ENCODE measurements at places on chromosomes 2 and 18.
A peak's percentile ranks its signal among the peaks of the same experiment; 100 is the strongest.

GRCh38 chr2:208529796-208530195 is 123.2 kb downstream of the PTH2R start:
- DNase-seq: no peak

DNA sequence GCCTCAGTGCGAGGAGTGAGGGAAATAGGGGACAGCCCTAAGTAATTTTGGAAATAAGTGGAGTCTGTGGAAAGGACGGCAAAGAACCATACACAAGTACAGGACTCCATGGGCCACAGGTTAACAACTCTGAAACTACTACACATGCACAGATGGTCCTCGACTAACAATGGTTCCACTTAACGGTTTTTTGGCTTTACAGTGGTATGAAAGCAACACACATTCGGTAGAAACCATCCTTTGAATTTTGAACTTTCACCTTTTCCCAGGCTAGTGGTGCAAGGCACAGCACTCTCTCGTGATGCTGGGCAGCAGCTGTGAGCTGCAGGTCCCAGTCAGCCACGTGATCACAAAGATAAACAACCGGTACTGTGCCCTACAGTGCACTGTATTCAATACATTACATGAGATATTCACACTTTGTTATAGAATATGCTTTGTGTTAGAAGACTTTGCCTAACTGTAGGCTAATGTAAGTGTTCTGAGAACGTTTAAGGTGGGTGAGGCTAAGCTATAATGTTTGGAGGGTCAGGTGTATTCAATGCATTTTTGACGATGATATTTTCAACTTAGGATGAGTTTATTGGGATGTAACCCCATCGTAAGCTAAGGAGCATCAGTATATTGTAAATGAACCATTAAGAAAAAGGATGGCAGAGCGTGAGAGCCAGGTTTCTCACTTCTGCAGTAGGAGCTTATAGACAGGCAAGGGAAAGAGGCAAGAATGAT is 44.6 kb downstream of the TBC1D8 start:
- no peak for DNase-seq

DNA sequence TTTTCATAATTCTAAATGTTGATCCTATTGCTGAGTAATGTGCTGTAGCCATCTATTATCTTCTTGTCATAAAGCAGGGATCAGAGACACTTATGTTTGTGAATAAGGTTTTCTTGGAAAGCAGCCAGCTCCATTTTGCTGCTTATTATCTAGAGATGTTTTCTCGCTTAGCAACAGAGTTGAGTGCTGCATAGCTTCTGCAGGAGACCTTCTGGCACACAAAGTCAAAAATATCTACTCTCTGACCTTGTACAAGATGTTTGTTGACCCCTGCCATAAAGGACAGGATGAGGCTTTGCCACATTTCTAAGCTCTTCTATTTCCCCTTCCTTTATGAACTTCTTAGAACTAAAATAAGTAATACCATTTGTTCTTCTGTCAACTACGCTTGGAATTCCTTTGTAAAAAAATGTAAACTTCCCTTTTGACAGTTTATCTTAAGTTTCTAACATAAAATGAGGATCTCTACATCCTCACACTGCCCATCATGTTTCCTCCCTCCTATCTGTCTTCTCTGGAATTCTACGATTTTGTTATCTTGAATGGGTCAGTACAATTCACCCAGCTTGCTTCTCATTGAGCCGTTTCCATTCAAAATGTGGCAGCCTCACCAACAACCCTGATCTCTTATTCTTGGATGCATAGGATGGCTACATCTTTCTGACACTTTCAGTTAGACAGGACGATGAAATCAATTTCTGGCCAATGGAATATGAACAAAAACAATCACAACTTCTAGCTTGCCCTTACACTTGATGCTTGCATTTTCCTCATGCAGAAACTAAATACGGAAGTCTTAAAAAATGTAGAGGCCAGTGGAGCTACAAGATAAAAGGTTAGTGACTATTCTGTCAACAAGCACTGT is 1377.0 kb downstream of the SUCLG1 start:
- no peak for DNase-seq

- DNase-seq: no peak
Measured at GRCh38 chr2:28082131-28082530, 191.6 kb downstream of the BABAM2 start.

GRCh38 chr2:199019898-199020507 is 437.7 kb downstream of the SATB2 start:
- DNase-seq: peak; percentile 18

DNA sequence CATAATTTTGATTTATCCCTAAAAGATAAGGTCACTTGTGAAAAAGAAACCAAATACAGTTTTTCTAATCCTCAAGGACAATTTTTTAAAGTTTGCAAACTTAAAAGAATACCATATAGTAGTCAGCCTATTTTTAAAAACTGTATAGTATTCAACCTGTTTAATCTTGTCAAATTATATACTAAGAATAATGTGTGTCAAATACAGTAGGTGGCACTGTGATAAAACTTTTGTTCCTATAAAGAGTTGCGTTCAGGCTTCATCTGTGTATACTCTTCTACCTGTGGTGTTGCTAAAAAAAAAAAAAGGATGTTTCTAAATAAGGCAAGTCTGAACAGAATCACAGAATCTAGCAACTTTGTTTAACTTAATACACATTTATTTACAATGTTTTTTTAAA is 68.6 kb downstream of the CCDC138 start:
- DNase-seq: peak; percentile 26

DNA sequence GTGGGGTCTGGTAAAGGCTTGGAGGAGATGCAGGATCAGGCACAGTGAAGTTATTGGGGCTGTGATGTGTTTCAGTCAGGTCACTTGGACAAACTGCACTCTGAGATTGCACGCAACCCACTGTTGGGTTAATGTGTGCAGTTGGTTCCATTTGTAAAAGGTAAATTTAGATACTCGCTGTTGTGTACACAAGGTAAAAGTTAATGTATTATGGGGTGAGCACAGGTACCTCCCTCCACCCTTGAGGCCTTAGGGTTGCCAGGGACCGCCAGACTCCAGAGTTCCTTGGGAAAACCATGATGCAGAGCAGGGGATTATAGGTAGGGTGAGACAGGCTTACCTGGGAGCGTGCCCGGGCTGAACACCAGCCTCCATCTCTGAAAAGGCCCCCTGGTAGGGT is 20.1 kb downstream of the IMPA2 start:
- no peak for DNase-seq

DNA sequence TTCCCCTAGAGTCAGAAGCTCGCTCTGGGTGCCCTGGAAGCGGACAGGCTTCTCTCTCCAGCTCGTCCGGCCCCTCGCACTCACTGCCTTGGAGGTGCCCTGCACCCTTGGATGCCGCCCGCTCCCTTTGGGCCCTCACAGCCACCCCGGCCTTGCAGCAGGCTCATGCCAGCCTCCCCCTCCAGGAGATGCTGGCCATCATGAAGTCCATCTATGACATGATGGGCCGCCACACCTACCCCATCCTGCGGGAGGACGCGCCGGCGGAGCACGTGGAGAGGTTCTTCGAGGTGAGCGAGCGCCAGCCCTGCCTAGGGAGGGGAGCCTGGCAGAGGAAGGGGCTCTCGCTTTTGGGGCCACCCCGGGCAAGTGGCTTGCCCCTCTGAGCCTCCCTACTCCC is 20.3 kb upstream of the FAHD2A start:
- no peak for DNase-seq

- no peak for DNase-seq
Measured at GRCh38 chr2:239152239-239152915, 248.4 kb downstream of the HDAC4 start.

GRCh38 chr18:45103319-45104048 is 422.8 kb downstream of the SETBP1 start:
- DNase-seq: peak; percentile 45

- DNase-seq: no peak
Measured at GRCh38 chr2:100151310-100151709, 8.9 kb upstream of the AFF3 start.

DNA sequence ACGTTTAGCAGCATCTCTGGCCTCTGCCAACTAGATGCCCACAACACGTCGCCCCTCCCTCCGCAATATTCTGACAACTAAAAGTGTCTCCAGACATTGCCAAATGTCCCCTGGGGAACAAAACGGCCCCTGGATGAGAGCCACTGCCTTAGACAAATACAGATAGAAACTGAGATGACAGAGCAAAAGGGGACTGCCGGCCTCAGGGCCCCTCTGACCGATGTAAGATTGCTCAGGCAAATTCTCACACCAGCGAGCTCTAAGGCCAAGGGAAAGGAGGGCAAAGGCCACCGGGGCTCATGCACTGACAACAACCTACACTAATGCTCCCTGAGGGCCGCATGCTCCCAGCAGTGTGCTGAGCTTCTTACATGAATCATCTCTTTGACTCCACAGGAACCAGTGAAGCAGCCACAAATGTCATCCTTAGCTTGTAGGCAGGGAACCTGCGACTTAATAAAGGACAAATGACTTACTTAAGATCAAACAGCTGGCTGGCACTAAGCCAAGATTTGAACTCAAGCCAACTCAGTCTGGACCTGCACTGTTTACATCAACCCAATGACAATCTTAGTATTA is 228.5 kb downstream of the TTC32 start:
- DNase-seq: no peak

- DNase-seq: no peak
Measured at GRCh38 chr18:22848615-22849014, 84.5 kb upstream of the RBBP8 start.

GRCh38 chr2:70716131-70716743 is 51.8 kb downstream of the ADD2 start:
- no peak for DNase-seq

DNA sequence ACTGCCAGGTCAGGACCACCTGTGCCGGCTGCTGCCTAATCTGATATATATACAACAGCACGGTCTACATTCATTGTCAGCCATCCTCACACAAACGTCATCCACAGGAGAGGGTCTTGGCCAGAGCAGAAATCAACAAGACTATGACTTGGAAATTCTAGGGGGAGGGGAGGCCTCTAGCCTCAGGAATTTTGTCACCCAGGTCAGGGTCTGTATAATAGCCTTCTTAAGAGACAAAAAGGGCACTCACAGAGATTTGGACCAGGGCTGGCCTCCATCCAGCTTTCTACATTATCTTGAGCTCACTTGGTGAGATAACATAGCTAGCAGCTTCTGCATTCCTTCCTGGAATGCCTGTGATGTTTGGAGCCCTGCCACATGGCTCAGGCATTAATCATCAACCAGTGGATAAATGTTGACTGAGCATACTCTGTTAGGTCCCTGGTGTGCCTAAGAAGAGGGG is 50.4 kb upstream of the CTIF start:
- no peak for DNase-seq

- DNase-seq: no peak
Measured at GRCh38 chr2:37459095-37459981, 114.9 kb downstream of the QPCT start.

DNA sequence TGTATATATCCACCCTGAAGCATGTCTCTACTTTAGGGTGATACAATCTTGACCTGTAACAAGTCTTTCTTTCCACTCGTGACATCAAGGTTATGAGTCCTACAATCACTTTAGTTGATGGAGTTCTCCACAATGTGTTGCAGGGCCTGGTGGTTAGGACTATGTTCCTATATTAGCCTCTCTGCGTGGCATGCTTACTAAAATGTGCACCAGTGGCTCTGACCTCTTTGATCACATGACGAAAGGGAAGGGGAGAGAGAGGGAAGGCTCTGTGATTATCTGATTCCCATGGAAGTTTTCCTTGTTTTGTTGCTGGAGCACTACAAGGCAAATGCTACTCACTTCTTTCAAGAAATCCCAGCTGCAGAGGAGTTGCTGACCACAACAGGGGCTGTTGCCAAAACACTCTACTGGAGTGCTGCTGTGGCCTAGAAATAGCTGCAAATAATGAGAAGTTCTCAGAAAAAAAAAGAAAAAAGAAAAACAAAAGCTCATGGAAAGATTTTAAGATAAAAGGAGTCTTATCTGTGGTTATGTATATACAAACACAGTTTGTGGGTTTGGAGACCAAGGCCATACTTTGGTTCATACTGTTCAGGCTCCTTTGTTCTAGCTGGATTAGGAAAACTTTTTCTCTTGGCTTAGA is 272.8 kb upstream of the MMADHC start:
- no peak for DNase-seq

GRCh38 chr18:78743078-78743477 is 236.5 kb upstream of the SALL3 start:
- no peak for DNase-seq

DNA sequence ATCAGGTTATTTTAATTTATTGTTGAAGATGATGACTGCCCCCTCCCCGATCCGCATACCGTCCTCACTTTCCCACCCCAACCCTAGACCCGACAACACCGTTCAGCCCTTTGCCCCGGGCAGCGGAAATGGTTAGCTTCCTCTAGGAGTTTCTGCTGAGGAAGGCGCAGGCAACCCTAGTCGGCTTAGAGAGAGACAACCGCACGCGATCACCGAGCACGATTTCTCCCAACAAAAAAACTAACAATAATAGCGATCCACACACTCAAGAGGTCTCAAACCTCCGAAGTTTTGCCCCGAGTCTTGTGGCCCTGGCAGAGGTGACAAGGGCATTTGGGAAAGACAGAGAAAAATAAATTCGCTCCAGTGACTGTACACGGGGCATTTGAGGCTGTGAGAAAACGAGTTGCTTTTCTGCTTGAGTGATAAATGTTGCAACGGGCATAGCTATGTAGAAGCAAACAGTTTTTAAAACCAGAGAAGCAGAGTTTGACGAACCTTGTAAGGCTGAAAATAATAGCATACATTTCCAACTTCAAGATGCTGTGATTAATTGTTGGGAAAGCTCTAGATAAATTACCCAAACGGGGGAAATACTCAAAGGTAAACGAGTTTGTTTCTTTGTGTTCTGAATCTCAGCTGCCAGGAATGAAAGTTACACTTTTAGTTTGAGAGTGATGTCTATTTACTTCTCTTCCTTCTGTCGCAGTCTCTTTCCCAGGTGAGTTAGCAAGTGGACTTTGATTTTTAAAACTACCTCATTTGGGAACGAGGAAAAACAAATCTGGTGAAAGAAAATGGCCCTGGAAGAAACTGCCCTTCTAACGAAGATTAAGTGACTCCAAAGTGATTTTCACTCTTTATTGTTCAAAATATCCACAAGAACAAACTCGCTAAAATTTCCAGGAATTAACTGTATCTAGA is 11.0 kb upstream of the SIX3 start:
- DNase-seq: no peak

GRCh38 chr2:99988599-99988998 is 153.8 kb downstream of the AFF3 start:
- no peak for DNase-seq

DNA sequence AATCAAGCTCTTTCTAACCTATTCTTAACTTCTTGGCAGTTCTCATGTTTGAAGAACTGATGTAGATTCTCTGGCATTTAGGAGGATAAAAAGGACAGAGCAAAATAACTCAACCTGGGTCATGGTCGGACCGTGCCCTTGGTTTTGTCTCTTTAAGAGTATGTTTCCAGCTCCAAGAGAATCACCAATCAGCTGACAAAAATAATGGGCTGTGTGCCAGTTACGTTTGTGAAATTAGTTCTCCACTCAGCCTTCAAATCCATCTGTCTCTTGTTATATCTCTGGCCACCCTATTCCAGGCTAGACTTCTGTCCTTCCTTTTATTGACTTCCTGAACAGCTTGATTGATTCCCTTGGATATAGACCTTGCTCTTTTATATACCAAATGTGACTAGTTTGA is 225.7 kb downstream of the EPHA4 start:
- no peak for DNase-seq

- DNase-seq: no peak
Measured at GRCh38 chr2:189208254-189208653, 28.7 kb upstream of the COL5A2 start.
